ENCODE measurements at places on chromosomes 13 and 19. TPM values are rescaled to one million over a fixed set of nuclear protein-coding genes. Genes with fewer than 3 reads are reported as not detected.

GRCh38 chr13:49214917-49215376, 5.2 kb upstream of the MLNR start:
- DNase-seq = no peak

- peak; percentile 46 for DNase-seq
Measured at GRCh38 chr19:34173193-34173956, 1.1 kb downstream of the LSM14A start.

GRCh38 chr13:107069108-107069776, 501.3 kb upstream of the ARGLU1 start:
- DNase-seq = no peak

- no peak for DNase-seq
Measured at GRCh38 chr13:50236898-50237318, 221.7 kb downstream of the KCNRG start.

GRCh38 chr13:41976476-41976875, 15.6 kb upstream of the VWA8 start:
- no peak for DNase-seq

GRCh38 chr19:28603453-28603852, 609.5 kb downstream of the UQCRFS1 start:
- no peak for DNase-seq

GRCh38 chr13:98648141-98648540, 71.2 kb upstream of the STK24 start:
- no peak for DNase-seq

DNA sequence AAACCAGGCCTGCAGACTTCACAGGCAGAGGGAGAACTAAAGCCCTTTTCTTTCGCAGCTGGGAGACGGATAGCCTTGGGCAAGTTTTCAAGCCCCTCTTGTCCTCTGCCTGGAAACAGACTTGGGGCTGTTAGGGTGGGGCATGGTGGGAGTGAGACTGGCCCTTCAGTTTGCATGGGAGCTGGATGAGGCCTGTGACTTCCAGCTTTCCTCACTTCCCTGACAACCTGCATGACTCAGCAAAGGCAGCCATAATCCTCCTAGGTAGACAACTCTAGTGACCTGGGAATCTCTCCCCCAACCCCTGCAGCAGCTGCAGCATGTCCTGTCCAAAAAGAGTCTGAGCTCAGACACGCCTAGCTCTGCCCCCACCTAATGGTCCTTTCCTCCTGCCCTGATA, 93.0 kb downstream of the POSTN start:
- DNase-seq = no peak

GRCh38 chr13:47945738-47946137, 55.3 kb downstream of the SUCLA2 start:
- no peak for DNase-seq

GRCh38 chr19:34096020-34096915, 76.0 kb upstream of the LSM14A start:
- peak; percentile 2 for DNase-seq

DNA sequence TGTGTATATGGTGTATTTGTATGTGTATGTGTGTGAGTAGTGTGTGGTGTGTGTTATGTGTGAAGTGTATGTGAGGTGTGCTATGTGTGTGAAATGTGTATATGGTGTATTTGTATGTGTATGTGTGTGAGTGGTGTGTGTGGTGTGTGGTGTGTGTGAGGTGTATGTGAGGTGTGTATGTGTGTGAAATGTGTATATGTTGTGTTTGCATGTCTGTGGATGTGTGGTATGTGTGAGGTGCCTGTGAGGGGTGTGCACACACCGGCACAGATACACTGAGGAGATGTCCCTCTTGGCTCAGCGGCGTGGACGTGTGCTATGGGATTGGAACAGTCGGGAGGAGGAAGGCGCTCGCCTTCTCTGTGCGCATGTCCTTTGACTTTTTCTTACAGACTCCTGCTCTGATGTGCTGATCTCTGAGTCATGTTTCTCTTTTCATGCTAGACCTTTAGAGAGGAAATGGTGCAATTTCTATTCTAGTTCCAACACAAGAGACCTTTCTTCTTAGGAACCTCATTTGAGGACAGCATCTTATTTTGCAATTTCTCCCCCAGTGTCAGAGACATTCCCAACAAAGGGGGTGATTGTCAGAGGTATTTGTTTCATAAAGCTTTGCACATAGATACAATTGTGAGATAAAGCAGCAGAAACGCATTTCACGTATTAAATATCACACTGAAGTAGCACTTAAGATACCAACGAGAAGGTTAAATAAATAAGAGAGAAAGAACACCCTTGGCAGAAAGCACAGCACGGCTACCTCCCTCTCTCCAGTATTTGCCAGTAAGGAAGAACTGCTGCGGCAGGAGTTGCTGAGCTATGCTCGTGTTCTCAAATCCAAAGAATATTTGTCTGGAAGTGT, 11.3 kb upstream of the TNFRSF19 start:
- peak; percentile 29 for DNase-seq

DNA sequence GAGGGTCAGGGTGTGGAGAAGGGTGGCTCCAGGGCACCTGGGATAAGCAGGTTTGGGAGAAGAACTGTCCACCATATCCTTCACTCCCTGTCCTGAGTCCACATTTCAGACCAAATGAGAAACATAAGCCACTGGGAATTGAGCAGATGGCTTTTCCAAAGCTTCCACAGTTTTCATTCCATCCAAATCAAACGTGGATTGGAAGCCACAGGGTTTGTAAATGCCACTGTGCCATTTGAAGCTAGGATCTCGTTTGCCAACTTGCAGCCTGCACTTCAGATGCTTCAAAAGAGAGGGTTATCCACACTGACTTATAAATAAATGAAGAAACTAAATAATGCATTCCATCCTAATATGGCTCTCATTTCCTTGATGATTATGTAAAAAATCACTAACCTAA, 81.5 kb downstream of the UQCRFS1 start:
- DNase-seq = no peak

- DNase-seq = peak; percentile 52
Measured at GRCh38 chr13:110869805-110870706, 44.8 kb downstream of the ANKRD10 start.

Gene TNPO2
- 31.6 TPM for total RNA-seq

Gene PLIN5
- total RNA-seq = 7.5 TPM

Gene NFIX
- total RNA-seq = 75.5 TPM

Gene ADGRE2
- 1.8 TPM for total RNA-seq

Data from skin of body (tissue), 3 donors.